ENCODE measurements at places on chromosomes 2 and 18.

GRCh38 chr2:159736048-159736447 lies 23.7 kb downstream of the MARCHF7 start:
- DNase-seq, result no peak

DNA sequence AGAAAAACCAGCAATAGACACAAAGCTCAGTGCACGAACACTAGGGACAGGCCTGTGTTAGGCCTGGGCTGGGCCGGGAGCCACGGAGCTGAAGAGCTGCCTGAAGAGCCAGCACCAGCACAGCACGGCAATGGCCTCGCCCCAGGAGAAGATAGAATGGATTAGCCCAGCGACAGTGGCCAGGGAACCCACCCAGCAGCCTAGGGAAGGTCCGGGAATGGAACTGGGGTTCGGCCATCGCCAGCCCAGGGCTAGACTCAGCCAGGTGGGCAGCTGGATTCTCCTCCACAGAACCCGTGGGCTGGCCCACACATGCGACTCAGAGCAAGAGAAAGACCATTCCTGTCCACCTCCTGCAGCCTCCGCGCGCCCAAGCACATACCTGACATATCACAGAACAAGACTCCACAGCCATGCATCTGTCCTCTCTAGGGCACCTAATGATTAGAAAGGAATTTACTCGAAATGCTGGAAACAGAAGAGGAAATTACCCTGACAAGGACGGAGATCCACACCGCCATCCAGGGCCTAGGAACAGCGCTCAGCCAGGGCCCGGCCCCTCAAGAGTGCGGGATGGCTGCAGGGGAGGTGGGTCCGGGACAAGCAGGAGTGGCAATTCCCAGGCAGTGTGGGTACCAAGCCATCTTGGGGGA lies 82.8 kb downstream of the TMEM18 start:
- DNase-seq, result no peak

DNA sequence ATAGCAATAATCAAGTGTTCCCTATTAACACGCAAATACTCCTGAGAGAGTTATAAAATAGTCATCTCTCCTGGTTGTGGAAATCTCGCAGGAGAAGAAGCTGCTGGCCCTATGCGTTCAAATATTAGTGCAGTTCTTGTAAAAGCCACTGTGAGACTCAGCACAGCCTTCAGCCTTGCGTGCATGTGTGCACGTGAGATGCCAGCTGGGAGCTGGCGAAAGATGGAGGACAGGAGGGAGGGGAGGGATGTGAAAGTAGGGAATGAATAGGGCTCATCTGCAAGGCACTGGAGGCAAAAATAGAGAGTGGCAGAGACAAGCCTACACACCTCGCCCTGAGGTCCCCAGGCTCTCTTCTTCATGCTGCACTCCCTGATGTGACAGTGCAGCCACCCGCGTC lies 126.5 kb downstream of the INO80D start:
- no peak for DNase-seq

GRCh38 chr18:3262234-3263131 lies 550 bp downstream of the MYL12B start:
- no peak for DNase-seq

DNA sequence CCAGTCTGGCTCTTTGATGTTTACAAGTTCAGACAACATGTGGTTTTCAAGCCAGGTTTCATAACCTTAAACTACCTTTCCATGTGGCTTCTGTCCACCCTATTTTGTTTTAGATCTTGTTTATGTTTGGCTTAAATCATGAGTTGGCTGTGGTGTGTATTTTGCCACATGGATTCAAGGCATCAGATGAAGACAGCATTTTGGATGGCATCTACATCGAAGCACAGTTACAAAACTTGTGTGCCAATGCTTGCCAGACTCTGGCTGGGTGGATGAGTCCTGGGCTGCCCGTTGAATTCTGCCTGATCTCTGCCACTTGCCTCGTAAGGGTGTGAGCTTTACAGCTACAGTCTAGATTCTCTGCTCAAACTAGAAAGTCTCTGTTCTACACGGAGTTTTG lies 335.3 kb downstream of the MYCN start:
- DNase-seq, result no peak

- DNase-seq, result no peak
These were observed 370.2 kb downstream of the CMPK2 start for GRCh38 chr2:6495466-6495865.

GRCh38 chr2:235021752-235022151 lies 69.9 kb downstream of the SH3BP4 start:
- no peak for DNase-seq

- DNase-seq, result no peak
These were observed 101.2 kb downstream of the CDK15 start for GRCh38 chr2:201907563-201907881.

- no peak for DNase-seq
These were observed 133.9 kb upstream of the FSHR start for GRCh38 chr2:49288113-49288705.

- no peak for DNase-seq
These were observed 65.9 kb downstream of the INSIG2 start for GRCh38 chr2:118154176-118154575.

DNA sequence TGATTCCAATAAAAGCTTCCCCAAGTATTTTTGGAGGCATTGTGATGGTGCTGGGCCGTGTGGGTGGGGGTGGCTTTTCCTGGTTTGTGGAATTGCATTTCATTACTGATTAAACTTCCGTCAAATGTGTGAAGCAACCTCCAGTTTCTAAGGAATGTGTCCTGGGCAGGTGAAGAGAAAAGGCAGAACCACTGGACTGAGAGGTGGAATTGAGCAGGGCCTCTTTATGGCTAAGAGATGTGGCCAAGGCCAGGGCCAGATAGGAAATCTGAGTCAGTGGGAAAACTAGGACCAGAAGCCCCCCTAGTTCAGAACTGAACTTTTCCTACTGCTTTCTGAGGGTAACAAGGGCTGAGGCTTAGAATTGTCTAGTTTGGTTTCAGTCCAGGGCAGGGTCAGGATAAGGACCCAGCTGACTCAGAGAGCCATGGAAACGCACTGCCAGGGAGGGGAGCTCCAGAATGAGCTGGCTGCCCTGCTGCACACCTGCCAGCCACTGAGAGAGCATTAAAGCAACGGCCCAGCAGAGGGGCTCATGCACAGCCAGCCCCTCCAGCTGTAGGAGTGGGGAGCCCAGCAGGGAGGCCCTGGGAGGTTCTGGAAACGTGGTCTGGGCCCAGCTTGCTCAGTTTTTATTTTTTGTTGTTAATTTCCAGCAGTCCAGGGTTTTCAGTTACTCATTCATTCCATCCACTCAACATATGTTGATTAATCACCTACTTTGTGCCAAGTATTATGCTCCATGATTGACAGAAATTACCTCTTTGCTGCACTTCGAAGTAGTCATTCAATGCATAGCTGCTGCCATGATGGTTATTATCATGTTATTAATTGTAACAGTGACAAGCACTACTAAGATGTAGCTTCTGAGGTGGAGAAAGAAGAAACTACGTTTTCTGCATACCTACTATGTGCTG lies 156.1 kb downstream of the MSH2 start:
- no peak for DNase-seq

GRCh38 chr18:44374966-44375365 lies 305.7 kb upstream of the SETBP1 start:
- DNase-seq, result no peak

- no peak for DNase-seq
These were observed 40.7 kb downstream of the ONECUT2 start for GRCh38 chr18:57475903-57476302.

- no peak for DNase-seq
These were observed 25.7 kb downstream of the TUBB6 start for GRCh38 chr18:12333506-12334290.

- DNase-seq, result no peak
These were observed 5.7 kb upstream of the GCFC2 start for GRCh38 chr2:75716406-75716805.

DNA sequence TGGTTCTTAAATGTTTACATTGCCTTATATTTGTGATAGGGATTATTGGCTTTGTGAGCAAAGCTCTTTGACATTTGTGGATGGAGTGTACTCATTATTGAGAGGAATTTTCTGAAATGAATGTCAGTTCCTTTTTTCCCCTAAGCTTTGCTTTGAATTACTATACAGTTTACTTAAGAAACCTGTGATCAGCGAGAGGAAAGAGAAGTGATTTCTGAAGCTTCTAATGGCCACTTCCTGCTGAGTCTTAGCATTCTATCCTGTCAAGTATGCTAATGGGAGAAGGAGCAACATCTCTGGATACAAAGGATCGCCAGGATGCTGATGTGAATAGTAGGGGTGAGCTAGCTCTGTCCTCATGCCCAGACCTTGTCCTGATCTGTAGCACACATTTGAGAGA lies 47.8 kb upstream of the MGAT5 start:
- DNase-seq, result no peak

DNA sequence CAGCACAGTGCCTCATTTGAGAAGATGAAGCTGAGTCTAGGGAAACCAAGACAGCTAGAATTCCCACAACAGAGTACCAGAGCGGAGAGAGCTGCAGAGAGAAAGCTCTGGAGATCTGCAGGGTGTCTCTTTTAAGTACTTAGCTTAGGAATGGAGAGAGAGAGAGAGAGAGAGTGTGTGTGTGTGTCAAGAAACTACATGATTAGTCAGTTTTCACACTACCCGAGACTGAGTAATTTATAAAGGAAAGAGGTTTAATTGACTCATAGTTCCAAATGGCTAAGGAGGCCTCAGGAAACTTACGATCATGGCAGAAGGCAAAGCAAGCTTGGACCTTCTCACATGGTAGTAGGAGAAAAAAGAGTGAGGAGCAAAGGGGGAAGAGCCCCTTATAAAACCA lies 64.0 kb downstream of the HIBCH start:
- DNase-seq, result no peak

- no peak for DNase-seq
These were observed 2.4 kb upstream of the NEDD4L start for GRCh38 chr18:58041633-58042032.

DNA sequence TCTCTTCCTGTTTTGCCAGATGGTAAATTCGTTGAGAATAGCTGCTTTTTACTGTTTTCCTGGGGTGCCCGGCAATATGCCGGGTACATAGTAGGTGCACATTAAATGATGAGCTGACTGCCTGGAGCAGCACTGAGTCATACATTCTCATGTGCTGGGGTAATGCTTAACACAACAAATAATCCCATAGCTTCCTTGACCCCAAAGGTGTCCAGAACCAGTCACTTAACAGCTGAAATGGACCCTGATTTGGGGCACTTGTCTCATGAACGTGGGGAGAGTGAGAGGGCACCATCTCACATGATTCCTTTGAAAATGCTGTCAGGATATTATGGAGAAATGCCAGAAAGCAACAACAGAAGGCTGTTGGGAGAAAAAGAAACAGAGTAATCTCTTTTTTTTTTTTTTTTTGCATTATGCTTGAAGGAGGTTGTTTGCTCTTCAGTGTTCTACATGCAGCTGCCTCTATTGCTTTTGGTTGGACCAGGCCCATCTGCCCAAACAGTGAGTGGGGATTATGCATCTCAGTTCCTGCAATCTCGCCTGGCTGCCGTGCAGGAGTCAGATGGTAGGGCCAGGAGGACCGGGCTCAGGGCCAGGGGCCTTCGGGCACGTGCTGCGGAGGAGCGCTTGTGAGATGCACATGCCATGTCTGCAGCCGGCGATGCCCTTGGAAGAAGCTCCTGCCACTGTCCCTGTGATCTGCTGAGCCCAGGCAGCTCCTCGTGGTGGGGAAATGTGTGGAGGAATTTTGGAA lies 162.1 kb downstream of the SH3RF3 start:
- no peak for DNase-seq

GRCh38 chr2:120678251-120678650 lies 57.4 kb upstream of the GLI2 start:
- DNase-seq, result no peak

GRCh38 chr2:20499387-20499786 lies 52.5 kb downstream of the RHOB start:
- no peak for DNase-seq

DNA sequence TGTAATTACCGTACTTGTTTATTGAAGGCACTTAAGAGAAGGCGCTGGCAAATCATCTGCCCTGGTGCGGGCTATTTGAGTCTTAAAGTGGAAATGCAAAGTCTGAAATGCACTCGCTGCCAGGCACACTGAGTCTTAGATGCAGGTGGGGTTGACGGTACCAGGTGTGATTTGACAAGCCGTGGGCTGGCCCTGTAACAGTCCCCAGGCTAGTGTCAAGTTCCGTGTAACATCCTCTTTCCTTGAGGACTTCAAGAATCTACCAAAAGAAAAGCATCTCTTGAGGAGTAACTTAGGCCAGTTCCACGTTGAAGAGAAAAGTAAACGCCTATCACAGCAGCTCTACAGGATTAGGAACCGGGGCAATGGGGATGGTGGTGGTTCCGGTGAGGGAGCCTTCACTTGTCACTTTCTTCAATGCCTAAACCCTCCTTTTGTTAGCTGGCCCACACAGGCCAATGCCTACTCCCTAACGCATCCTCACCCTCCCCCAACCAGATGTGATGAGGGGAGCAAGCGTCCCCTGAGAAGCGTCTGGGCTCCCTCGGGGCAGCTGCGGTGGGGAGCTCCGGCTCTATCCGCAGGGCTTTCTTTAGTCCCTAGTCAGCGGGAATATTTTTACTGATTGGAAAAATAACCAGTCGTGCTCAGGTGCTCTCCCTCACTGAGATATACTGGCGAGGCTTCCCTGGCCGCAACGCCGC lies 1.5 kb upstream of the UGP2 start:
- no peak for DNase-seq

DNA sequence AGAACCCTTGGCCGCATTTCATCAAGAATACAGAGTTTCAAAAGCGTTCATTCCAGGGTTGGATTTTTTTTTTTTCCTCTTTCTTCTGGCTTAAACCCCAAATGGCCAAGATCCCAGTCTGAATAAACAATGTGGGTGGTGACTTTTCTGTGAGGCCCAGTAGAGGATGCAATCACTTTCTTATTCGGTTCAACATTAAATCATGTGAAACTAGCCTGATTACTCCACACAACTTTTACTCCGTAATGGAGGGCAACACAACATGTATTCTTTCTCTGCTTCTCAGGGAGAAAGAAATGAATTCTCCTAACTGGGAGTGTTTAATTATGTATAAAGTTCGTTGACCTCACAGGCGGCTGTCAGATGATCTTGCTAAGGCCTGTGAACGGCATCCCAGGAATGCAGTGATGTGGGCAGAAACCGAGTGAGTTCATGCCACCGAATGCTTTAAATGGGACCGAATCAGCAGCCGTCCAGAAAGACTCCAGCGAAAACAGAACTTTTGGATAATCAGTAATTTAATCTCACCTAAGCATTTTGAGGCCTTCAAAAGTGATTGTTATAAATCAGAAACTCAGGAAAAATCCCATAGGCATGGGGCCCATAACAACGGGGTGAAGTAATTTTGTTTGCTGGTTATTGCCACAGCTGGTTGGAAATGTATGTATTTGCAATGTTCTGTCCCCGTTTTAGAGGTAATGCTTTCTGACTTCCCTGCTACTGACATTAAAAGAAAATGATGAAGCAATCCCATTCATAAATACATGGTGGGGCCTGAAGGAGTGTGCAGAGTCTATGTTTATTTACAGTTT lies 81.5 kb downstream of the BCL2 start:
- no peak for DNase-seq

GRCh38 chr2:66446941-66447340 lies 12.0 kb downstream of the MEIS1 start:
- DNase-seq, result no peak

GRCh38 chr2:7517088-7517487 lies 599.9 kb downstream of the RNF144A start:
- DNase-seq, result no peak

GRCh38 chr2:158828378-158829164 lies 33.5 kb downstream of the DAPL1 start:
- DNase-seq, result no peak

Data from cortex of kidney (tissue), 1 donor.